Stimulated activated CD4-positive, alpha-beta T cell treated with anti-CD3 and anti-CD28 coated beads, Interleukin-15, amount 100 ng/mL, for 24 hours (primary cell): ENCODE measurements at places on chromosomes 16 and 17.
A peak's percentile ranks its signal among the peaks of the same experiment; 100 is the strongest.

- DNase-seq: no peak
Observed at GRCh38 chr17:38872671-38873385, 3.0 kb downstream of the LASP1 start.

DNA sequence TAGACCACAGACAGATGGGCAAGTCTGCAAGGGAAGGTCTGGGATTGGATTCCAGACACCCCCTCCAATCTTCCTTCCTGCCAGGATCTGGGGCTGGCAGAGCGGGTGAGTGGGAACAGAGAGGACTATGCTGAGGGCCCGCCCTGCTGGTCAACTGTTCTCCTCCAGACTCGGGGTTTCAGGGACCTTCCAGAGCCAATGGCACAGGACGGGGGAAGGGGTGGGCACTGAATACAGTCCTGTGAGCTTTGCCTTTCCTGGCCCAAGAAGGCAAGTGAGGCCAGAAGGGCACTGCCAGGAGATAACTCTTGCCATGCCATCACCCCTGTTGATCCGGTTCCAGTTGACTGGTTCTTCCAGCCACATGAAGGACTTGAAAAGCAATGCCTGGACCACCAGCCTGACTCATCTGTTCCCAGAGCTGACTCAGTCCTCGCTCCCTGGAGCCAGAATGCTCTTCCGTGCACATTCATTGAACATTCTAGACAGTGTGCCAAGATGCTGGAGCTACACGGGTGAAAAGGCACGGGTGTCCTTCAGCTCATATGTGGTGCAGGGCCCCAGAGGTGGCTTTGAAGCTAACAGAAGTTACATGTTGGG is 533 bp upstream of the MEFV start:
- no peak for DNase-seq

DNA sequence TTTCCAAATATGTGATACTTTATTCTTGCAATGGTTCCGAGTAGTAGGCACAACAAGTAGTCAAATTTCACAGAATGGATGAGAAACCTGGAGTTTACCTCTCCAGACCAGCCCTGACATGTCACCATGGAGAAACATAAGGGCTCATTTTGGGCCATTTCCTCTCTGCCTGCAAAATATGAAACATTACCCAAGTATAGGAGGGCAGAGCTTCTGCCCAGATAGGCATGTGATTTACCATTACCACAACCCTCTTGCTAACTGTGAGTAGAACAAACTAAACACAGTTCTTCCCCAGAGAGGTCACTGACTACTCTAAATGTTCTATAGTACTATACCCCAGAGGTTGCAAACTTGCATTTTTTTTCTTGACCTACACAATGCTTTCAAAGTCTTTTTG is 15.7 kb upstream of the KPNB1 start:
- DNase-seq: no peak

DNA sequence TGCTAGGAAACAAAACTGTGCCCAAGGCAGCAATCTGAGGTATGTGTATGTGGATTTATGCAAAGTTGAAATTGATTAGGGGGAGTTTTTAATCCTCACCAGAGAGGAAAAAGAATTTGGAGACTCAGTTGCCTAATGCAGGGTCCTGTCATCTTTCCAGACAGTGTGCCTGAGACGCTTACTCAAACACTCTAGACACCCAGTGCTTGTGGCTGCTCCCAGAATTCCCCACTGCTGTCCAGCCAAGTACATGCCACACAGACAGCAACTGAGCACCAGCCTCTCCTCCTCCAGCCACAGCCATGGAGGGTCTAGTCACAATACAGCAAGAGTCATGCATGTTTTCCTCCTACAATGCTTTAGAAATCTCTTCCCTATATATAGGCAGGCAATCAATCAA is 118.1 kb downstream of the HIC1 start:
- DNase-seq: no peak

- DNase-seq: no peak
Observed at GRCh38 chr17:59347975-59348391, 16.5 kb downstream of the YPEL2 start.

DNA sequence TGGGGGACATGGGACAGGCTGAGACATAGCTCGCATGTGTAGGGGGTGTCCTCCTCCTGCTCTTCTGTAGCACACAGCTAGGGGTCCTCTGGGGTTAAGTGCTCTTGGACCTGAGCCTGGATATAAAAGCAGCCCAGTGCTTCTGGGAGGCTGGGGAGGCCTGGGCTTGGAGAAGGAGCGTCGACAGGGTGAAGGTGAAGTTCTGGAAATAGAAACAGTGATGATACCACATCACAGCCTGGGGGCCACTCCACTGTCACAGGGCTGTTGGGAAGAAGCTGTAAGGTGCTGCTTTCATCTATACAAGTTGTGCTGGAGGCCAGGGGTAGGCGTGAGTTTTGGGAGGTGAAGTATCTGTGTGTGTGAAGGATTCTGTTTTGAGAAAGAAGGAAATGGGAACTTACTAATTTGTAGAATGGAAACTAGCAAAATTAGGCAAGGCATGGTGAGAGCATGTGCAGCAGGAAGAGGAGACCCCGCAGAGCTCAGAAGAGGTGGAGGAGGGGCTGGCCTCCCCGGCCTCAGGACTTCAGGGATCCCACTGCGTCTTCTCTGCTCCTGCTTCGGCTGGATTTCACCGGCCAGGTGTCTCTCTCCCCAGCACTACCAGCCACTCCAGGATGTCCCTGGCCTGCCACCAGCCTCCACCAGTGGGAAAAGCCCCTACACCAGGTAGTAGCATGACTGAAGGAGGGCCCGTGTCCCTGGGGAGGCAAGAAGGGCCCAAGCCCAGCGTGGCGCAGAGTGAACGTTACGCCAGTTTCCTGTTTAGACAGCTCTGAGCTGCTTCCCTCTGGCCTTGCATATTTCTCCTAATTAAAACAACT is 19.4 kb downstream of the PLCG2 start:
- peak; percentile 33 for DNase-seq

DNA sequence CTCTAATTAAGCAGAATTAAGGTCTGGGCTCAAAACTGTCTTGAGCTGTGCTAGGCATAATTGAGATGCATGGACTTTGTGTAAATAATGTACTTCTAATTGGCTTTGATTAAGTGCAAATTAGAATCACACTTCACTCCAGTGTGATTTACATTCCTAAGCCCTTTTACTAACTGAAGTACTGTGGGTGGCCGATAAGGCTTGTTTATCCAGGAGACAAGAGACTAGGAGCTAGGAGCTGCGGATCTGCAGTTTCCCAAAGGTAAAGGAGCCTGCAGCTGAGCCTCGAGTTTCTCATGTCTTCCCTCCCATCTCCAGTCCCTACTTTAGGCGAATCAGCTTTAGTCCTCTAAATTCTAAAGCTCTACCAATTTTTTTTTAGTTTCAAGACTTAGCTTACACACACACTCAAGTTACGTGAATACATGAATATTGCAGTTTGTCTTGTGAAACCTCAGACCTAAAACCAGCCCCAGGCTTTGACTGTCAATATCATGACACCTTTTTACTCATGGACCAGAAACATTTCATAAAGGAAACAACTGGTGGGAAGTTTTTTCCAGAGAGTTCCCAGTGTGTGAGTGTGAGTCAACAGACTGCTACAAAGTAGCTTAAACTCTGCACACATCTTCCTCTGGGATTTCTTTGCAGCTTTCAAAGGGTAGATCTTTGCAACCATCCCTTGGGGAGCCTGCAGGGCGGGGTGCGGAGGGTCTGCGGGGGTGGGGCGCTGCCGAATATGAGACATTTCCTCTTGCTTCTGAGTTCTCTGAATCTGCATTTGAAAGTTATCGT is 113.9 kb upstream of the TBX2 start:
- DNase-seq: peak; percentile 41

DNA sequence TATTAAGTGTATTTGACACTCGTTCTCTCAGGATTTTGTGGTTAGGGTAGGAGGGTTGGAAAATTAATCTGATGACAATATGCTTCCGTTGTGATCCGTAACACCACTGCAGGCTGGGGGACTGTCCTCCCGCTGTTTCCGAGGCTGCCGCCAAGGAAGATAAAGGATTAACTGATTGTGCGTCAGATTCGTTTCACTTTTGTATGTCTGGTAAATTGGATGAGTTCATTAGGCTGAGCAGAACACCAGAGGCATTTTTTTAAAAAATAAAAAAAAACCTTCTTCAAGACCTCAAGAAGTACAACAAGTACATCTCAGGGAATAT is 486.7 kb upstream of the SALL1 start:
- DNase-seq: no peak

- peak; percentile 43 for DNase-seq
Observed at GRCh38 chr16:27690608-27691007, 140.7 kb downstream of the KATNIP start.

DNA sequence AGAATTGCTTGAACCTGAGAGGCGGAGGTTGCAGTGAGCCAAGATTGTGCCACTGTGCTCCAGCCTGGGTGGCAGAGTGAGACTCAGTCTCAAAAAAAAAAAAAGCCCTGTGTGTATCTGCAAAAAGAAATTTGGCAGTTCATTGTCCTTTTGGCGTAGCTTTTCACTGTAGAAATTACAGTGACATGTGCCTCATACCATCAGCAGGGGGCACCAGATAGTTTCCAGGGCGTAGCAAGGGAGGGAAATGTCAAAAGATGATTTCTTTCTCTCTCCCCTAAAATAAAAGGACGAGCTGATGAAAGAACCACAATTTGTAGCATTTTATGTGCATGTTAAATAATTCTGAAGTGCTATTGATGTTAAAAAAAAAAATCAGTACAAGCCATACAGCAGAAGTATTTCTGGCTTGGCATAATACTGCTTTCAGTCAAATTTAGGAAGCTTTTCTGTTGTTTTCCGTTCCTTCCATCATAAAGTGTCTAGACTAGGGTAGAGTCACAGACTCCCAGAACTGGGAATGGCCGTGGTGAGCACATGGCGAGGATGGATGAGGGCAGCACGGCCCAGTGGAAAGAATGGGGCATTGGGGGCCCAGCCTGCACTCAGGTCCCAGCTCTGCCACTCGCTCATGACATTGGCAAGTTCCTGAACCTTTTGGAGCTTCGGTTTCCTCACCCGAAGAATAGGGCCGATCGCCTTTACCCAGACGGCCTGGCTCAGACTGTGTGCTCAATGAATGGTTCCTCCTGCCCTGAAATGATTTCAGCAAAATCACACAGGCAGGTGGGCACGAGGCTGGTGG is 59.8 kb upstream of the RPH3AL start:
- peak; percentile 73 for DNase-seq

DNA sequence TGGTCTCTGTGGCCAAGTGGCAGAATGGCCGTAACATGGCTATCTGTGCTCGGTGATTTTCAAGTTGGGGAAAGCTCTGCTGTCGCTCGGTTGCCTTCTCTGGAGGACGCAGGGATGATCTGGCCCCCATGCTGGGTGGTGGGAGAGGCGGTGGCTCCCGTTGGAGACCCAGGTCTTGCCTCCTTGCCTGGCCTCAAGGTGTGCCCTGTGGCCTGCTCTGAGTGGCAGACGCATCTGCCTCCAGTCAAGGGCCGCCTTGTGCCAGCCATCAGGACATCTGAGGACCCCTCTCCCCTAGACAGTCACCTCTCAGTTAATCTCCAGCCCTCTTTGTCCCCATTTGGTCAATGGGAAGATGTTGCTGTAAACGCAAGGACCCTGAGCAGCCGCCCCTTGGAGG is 165.9 kb downstream of the CCDC182 start:
- DNase-seq: no peak

- DNase-seq: no peak
Observed at GRCh38 chr17:73986641-73987177, 216.8 kb upstream of the RPL38 start.

DNA sequence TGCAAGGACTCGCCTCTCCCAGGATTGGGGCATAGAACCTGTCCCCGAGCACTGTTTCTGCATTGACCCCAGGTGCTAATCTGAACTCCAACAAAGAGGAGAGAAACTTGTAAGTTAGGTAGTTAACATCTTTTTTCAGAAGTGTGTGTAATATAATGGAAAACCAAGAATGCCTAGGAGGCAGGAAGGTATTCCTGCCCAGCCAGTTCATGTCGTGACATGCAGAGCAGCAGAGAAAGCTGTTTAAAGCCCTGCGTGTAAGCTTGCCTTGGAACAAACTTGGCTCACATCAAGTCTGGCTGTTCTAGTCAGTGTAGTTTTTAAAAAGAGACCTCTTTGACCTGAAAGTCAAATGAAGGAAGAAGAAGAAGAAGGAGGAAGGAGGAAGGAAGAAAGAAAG is 2.1 kb upstream of the GNA13 start:
- DNase-seq: no peak

GRCh38 chr16:8675183-8676159 is 1.1 kb downstream of the ABAT start:
- peak; percentile 75 for DNase-seq

DNA sequence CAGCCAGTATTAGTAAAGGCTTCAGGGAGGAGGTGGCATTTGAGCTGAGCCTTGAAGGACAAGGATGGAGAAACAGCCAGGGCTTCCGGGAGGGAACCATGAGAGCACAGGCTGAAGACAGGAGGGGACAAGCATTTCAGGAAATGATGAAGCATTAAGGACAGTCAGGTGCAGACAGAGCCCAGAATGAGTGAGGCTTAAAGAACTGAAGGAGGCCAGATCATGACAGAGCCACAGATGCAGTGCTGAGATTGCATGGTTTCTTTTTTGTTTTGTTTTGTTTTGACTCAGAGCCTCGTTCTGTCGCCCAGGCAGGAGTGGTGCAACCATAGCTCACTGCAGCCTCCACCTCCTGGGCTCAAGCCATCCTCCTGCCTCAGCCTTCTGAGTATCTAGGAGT is 211.5 kb downstream of the SOX9 start:
- DNase-seq: no peak

GRCh38 chr17:40349477-40349894 is 15.1 kb downstream of the GJD3 start:
- no peak for DNase-seq

- DNase-seq: no peak
Observed at GRCh38 chr17:36135465-36135864, 31.8 kb downstream of the CCL4 start.

GRCh38 chr17:40450175-40450574 is 6.9 kb downstream of the IGFBP4 start:
- DNase-seq: peak; percentile 62

DNA sequence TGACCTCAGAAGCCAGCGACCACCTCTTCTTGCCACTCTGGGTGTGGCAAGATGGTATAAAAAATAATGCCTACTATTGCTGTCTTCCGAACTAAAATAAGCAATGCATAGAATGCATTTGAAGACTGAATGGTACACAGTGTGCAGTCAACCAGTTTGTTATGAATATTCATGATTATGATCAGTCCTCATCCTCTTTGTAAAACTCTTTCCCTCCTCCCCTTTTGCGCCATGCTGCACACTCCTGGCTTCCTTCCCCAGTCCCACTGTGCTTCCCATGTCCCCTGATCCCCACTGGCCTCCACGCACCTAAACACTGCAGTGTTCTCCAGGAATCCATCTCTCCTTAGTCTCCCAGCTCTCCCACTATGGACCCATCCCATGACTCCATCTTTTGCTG is 348.0 kb downstream of the SOX9 start:
- no peak for DNase-seq

DNA sequence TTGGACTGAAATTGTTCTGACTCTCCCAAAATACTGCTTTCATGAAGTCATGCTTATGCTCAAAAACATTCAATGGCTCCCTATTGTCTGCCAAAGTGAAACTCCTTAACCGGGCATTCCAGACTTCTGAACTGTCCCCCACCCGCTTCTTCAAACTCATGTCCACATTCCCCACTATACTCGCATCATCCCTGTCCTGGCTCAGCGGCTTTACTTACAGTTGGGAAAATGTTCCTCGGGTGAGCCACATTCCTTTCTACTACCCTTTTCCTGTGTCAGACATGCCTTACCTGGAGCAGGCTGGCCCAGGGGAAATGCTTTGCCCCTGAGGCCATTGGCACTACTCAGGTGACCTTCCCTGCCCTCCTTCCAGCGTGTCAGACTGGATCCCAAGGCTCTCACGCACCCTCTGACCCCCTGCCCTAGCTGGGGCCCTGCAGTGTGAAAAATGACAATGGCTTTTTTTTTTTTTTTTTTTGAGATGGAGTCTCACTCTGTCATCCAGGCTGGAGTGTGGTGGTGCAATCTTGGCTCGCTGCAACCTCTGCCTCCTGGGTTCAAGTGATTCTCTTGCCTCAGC is 5.3 kb downstream of the CYGB start:
- DNase-seq: no peak
